ENCODE measurements at places on chromosomes 5 and 9.

DNA sequence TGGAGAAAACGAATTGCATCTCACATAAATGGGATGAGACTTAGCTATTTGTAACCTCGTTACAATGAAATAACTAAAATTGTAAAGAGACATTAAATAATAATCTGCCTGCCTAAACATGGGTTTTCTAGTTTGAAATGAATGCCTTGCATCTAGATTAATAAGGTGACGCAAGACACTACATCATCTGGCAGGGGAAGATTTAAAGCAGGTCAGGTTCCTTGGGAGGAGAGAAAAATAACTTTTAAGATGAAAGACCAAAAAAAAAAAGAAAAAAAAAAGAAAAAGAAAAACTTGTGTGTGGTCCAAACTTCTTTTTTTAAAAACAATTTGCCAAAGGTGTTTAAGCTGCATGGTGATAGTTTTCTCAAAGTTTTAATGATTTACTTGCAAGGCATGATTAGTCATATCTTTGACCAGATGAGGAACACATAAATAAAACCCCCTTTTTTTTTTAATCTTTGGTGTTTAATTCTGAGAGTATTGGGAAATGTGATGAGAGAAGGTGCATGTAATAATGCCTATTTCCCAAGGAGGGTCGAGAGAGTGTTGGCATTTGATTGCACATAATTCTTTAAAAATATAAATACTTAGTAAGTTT is 122.9 kb upstream of the ADAMTSL1 start:
- DNase-seq: no peak

DNA sequence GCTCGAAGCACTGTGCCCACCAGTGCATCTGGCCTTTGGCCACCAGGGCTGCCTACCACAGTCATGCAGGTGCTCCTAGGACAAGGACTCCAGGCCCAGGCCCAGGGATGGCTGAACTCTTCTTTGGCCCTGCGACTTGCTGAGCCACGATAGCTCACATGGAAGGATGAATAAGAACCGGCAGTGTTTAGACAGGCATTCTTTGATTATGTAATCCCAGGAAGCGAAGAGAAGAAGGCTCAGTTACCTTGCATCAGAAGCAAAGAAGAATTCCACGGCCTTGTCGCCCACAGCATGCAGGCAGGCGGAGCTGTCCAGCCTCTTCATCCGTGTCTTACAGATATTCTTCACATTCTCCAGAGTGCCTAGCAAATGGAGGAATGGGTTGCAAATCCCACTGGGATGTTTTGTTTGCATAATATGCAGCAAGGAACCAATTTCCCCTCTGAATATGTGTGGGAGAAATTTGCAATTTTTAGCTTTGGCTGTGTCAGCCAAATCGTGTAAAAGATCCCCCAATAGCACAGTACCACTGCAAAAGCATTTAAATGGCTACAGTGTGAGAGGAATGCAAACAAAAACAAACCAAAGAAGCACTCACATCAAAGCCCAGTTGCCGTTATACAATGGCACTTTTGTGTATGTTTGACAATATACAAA is 29.1 kb downstream of the GFPT2 start:
- no peak for DNase-seq

- no peak for DNase-seq
These were observed 287.2 kb downstream of the CWC27 start for GRCh38 chr5:65055938-65056337.

GRCh38 chr9:86664603-86665002 is 282.7 kb downstream of the GAS1 start:
- no peak for DNase-seq

GRCh38 chr9:8424786-8425410 is 625.3 kb upstream of the DMAC1 start:
- DNase-seq: no peak

DNA sequence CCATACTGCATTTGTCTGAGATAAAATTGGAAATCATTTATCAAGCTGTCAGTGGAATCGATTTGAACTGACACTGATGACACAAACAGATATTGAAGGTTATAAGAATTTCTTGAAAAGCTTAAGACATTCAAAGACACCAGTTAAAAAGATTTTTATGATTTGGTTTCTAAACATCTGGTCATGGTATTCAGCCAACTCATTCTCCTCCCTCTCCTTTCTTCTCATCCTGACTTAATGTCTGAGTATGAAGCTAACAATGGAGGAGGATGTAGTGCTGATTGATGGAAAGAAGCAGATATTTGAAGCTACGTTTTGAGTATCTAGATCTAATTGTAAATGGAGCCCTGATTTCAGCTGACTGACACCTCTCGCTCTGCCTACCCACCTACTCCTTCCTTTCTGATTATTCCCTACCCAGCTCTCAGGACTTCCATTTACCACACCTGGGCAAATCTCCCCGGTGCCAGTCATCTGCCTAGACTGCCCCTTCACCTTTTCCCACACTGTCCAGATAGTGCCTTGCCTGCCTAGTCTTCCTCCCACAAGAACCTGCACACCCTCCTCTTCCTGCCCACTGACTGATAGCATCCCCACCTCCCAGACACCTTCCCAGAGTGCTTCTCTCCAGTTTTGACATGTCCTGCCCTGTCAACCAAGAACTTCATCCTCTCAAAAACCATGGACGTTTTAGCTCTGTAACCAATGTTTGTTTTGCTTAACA is 20.7 kb upstream of the LIFR start:
- DNase-seq: no peak

- no peak for DNase-seq
These were observed 232.3 kb upstream of the IRX2 start for GRCh38 chr5:2983583-2984300.

Measured in NCI-H2029 (cell line).